Activated CD4-positive, alpha-beta T cell treated with anti-CD3 and anti-CD28 coated beads for 48 hours (primary cell): ENCODE measurements at places on chromosomes 12 and 14.

- DNase-seq: no peak
Observed at GRCh38 chr14:99380991-99381687, 99.5 kb downstream of the SETD3 start.

DNA sequence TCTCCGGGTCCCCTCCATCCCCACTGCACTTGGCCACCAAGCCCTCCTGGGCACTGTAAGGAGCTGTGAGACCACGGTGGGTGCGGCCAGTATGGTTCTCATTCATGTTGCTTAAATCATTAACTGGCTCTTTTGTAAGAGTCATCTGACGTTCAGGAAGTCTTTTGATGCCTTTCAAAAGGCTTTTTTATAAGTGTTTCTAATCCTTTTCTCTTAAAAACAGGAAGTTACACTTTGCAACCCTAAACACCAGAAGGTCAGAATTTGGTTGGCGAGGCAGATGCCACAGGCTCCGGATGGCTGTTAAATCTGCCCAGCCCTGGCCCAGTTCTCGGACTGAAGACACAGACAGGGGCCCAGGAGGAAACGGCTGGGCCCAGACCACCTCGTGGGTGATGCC is 26.1 kb upstream of the DIO3 start:
- no peak for DNase-seq

GRCh38 chr12:21054334-21054733 is 76.7 kb upstream of the SLCO1B1 start:
- no peak for DNase-seq

DNA sequence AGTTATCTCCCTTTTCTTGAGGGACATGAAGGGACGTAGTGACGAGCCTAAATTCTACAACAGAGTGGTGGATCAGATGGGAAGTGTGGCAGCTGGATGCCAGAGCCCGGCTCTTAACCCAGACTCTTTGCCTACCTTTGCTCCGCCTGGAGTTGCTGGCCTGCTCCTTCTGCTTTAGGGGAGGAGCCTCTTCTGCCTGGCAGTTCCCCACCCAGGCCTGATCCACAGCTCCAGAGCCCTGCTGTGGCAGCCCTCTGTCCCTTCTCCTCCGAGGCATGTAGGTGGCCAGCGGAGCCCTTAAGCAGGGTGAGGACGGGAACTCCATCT is 2.3 kb upstream of the PRPH start:
- DNase-seq: no peak

DNA sequence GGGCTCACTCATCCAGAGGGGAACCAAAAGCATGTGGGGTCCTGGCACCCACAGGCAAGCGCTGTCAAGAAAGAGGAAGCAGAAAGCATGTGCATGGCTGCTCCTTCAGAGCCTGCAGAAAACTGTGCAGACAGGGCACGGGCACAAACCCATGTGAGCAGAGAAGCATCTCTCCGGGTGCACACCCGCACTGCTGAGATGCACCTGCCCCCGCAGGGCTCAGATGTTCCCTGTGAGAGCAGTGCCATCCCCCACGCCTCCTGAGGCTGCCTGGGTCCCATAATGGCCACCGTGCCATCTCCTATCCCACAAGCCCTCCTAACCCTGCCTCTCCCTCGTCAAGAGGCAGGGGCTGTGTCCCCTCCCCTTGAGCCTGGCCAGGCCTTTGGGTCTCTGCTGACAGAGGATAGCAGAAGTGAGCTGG is 32.3 kb upstream of the INF2 start:
- no peak for DNase-seq

DNA sequence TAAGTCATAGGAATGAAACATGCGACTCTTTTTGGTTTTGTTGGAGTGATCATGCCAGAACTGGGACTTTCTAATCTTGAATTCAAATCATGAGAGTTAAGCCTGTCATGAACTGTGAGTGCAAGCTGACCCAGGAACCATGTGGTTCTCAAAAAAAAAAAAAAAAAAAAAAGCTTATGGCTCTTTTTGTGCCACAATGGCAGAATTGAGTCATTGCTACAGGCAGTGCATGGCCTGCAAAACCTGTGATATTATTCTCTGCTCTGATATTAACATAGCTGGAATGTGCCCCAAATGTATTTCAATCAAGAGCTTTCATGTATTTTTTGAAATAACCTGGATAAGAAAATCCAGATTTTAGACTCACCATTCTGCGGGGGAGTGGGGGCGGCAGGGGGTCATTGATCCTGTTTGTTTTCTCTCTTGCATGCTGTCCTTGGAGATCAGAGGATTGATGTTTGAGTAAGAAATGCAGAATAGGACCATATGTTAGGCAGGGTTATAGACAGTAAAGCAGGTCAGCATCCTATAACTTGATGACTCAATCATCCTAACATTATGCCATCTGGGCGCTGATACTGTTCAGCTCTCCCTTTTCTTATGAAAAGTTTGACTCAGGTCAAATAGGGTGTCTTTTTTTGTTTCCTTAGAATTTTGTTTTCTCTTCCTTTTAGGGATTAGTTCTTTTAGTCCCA is 797.4 kb downstream of the DIO2 start:
- DNase-seq: no peak

- no peak for DNase-seq
Observed at GRCh38 chr14:68140076-68140741, 320.6 kb downstream of the RAD51B start.

DNA sequence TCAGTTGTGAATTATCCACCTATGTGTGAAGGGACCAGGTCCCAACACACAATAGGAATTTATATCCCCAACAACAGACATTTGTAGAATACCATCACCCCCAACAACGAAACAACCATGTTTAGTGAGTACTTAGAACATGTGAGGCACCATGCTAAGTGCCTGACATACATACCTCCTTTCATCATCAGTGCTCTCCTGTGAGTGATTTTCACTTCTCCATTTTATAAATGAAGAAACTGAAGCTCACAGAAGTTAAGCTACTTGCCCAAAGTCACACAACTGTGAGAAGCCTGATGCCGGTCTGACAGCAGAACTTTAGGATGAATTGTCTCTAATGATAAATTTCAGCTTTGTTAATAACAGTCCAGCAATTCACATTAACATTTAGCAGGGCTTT is 35.4 kb downstream of the SPTB start:
- DNase-seq: no peak

- DNase-seq: peak; percentile 57
Observed at GRCh38 chr14:75561013-75561432, 17.4 kb upstream of the FLVCR2 start.

- no peak for DNase-seq
Observed at GRCh38 chr12:59407799-59408198, 188.0 kb upstream of the SLC16A7 start.

DNA sequence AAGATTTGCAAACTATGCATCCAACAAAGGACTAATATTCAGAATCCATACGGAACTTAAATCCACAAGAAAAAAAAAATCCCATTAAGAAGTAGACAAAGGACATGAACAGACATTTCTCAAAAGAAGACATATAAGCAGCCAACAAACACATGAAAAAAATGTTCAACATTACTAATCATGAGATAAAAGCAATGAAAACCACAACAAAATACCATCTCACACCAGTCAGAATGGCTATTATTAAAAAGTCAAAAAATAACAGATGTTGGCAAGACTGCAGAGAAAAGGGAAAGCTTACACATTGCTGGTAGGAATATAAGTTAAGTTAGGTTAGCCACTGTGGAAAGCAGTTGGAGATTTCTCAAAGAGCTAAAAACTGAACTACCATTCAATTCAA is 16.2 kb downstream of the CDK17 start:
- DNase-seq: no peak

DNA sequence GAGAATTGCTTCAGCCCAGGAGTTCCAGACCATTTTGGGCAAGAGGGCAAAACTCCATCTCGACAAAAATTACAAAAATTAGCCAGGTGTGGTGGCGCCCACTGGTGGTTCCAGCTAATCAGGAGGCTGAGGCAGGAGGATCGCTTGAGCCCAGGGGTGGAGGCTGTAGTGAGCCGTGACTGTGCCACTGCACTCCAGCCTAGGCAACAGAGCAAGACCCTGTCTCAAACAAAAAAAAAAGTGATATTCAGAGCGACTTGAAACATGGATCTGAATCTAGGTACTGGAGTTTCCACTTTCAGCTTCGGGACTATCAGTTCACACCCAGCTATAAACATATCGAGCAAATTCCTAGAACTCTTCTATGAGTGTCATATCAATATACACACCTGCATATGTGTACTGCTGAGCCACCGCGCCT is 16.3 kb upstream of the RNF34 start:
- DNase-seq: peak; percentile 22

DNA sequence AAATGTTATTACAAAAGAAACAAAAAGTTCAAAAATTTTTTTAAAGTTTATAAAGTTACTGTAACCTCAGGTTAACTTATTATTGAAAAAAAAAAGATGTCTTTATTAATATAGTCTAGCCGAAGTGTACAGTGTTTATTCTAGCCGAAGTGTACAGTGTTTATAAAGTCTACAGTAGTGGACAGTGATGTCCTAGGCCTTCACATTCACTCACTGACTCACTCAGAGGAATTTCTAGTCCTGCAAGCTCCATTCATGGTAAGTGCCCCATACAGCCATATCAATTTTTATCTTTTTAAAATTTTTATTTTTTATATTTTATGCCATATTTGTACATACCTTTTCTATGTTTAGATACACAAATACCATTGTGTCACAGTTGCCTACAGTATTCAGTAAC is 10.4 kb downstream of the ATG2B start:
- no peak for DNase-seq

- DNase-seq: no peak
Observed at GRCh38 chr12:94025756-94026155, 122.6 kb upstream of the PLXNC1 start.

DNA sequence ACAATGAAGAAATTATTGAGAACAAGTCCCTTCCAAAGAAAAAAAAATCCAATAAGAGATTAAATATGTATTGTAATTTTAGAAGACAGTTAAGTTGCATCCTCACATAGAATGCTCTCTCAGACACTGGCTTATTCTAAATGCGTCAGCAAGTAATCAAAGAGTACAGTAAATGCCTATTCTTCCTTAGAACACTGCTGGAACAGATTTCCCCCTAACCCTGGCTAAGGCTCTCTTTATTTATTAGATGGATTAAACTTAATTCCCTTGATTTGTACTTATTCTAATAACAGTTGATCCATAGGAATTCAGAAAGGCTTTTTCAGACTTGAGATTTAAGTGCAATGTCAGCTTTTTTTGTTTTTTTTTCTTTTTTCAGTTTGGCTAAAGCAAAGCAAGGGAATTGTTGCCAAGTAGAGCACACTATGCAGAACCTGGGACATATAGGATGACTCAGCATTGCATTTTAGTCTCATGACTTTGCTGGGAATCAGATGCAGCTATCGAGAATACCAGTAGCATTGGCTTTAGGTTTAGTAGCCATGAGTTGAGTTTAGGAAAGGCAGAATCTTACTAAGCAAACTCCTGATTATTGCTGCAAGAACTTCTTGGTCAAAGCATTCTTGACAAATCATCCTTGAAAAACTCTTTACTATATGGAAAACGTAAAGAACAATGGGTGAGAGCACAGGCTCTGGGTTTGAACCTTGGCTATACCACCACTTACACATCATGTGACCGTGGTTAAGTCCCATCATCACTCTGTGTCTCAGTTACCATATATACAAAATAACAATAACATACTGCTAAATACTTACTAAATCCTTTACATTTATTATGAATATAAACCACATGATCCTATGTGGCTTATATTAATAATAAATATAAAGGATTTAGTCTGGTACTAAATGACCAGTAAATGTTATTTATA is 26.7 kb downstream of the MED21 start:
- no peak for DNase-seq

- DNase-seq: no peak
Observed at GRCh38 chr14:79175671-79176070, 1005.5 kb downstream of the NRXN3 start.

- no peak for DNase-seq
Observed at GRCh38 chr12:121356657-121357056, 4.4 kb upstream of the ANAPC5 start.

GRCh38 chr14:74710480-74710879 is 2.4 kb downstream of the AREL1 start:
- no peak for DNase-seq

DNA sequence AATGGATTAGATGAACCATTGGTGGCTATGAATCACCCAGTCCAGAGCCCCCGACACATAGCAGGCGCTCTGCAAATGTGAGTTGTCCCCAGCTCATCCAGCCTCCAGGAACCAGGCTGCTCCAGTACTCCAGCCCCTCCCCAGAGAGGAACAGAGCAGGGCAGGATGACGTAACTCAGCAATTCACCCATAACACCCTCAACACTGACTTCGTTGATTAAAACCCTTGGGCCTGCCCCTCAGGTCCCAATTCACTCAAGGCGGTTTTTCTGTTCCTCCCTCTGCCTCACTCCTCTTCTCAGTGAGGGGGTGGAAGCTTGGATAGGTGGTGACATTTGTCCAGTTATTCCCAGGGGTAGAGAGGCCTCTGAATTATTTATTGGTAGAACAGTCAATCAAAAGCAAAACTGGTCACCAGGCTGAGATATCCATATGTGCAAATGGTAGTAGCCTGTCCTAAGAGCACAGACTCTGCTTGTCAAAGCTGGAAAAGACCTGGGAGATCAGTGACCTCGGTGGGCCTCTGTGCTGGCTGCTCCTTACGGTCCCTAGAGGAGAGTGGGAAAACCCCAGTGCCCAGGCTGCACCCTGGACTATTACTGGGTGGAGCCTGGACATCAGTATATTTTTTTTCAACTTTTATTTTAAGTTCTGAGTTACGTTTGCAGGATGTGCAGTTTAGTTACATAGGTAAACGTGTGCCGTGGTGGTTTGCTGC is 97.0 kb downstream of the CMKLR1 start:
- no peak for DNase-seq
